ENCODE measurements at places on chromosomes 11 and 22.

DNA sequence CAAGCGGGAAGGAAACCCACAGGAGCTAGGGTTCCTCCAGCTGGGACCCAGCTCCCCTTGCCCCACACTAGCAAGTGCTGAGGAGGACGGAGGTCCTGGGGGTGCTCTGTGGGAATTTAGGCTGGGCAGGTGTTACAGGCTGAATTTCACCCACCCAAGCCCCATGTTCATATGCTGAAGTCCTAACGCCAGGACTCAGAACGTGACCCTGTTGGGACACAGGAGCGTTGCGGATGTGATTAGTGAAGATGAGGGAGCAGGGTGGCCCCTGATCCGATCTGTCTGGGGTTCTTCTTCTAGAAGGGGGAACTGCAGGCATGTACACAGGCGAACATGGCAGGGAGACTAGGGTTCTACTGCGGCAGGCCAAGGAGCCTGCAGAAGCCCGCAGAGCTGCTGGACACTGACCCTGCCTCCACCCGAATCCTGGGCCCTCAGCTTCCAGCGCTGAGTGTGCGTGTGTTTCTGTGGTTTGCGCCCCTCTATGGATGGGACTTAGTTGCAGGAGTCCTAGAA lies 103.4 kb upstream of the FGF3 start:
- no peak for DNase-seq

DNA sequence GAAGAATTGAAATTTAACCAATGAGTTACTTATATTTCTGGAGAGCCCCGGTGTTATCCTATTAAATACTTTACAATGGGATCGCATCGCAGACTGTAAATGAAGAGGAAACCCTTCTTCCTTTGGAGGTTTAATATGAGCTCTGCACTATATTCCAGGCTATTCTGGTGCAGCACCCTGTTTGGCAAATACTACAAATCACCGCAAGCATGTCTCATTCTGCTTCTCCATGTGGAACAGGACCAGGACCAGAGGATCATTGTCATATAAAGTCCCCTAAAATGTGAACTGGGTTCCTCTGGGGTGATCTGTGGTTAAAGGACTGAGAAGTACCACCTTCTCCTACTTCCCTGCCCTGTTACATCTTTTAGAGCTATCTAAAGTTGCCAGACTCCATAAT lies 703.7 kb downstream of the DLG2 start:
- DNase-seq = no peak

GRCh38 chr11:44627165-44627789 lies 61.8 kb downstream of the CD82 start:
- DNase-seq = no peak

- DNase-seq = no peak
Observed at GRCh38 chr11:88507771-88508417, 170.4 kb upstream of the CTSC start.

- DNase-seq = no peak
Observed at GRCh38 chr11:131300439-131300717, 70.0 kb upstream of the NTM start.

DNA sequence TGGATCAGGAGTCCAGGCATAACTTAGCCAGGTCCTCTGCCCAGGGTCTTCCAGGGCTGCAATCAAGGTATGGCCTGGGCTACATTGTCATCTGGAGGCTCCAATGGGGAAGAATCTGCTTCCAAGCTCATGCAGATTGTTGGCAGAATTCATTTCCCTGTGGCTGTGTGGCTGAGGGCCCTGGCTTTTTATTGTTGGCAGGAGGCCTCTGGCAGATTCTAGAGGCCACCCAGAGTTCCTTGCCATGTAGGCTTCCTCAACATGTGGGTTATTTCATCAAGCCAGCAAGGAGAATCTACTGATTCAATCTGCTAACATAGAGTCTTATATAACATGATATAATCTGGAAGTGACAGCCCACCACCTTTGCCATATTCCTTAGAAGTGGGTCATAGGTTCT lies 16.4 kb upstream of the EP300 start:
- DNase-seq = no peak

DNA sequence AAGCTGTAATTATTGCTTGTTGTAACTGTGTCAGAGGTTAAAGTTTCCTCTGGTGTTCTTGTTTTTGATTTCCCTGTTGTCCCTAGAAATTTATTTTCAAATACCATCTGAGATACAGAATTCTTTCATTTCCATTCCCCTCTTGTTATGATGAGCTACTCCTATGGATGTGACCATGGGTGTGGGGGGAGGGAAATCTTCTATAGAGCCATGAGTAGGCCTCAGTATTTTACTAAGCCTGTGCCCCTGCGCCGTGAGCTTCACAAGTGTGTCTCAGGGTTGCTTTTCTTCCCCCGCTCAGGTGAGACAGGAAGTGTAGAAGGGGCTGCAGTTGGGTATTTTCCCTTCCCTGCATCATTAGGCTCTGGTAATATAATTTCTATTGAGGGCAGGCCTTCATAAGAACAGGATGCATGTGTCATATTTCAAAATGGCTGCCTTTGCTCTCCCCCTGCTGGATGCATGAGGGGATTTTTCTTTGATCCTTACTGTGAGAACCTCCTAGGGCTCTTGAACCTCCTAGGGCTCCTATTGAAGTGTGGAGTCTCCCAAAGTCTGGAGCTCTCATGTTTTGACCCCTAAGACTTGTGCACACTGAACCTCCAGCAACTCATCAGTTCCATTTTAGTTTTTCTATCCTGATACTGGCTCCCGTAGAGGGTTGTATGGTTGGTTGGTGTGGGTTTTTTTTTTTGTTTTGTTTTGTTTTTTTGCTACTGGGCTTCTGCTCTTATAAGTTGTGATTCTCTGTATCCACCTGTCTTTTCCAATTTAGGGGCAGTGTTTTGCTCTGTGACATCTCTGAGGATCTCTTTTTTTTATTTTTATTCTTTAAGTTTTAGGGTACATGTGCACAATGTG lies 658.2 kb downstream of the NTM start:
- DNase-seq = no peak

DNA sequence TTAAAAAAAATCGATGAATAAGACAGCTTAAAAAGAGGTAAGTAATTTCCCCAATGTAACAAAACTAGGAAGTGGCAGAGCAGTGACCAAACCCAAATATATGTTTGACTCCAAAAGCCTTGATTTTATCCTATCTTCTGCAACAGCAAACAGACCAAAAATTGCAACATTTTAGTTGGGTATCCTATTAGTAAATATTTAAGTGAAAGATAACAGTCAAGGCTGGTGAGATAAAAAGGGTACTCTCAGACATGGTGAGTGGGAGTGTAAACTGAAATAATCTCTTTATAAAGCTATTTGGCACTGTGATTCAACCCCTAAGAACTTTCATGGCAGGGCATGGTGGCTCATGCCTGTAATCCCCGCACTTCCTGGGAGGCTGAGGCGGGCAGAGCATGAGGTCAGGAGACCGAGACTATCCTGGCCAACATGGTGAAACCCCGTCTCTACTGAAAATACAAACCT lies 1.9 kb upstream of the RDX start:
- DNase-seq = no peak

DNA sequence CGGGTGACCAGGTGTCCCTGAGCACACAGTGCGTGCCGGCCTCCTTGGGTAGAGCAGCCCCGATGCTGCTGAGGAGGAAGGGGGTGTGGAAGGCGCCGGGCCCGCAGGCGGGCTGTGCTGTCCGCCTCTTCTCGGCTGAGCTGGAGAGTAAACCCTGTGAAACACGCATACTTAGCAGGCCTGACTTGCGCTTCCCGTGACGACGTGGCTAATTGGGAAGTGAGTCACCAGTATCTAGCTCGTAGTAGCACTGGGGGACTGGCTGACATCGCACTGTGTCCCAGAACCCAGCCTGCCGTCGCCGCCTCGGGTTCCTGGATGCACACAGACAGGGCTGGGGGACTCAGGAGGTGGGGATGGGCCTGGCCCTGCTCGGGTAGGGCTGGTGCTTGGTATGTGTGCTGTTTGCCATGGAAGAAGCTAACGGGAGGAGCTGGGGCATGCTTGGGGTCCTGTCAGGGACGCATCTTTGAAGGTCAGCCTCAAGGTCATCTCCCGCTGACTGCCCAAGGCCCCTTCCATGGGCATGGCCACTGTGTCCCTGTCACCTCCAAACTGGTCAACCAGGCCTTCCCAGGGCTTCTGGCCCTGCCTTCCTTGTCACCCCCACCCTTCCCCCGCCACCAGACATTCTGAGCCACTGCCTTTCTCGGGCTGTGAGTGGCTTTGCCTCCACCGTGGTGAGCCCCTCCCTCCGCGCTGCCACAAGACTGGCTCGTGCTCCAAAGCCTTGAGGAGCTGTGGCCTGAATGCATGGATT lies 1327.0 kb downstream of the BRD1 start:
- no peak for DNase-seq

DNA sequence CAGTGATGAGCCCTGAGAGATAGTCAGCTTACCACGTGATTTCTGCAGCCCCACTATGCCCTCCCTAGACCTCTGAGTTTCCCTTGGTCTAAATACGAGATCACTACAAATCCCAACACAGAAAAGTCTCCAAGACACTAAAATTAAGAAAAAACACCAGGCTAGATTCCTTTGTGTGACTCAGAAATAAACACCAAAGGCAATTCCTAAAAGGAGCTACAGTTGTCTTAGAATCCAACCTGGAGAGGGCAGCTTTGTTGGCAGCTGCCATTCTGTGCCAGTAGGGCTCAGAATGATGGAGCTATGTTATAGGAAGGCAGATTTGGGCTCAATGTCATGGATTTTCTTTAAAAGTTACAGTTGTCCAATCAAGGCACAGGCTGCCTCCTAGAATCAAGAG lies 37.1 kb upstream of the HMGXB4 start:
- no peak for DNase-seq

DNA sequence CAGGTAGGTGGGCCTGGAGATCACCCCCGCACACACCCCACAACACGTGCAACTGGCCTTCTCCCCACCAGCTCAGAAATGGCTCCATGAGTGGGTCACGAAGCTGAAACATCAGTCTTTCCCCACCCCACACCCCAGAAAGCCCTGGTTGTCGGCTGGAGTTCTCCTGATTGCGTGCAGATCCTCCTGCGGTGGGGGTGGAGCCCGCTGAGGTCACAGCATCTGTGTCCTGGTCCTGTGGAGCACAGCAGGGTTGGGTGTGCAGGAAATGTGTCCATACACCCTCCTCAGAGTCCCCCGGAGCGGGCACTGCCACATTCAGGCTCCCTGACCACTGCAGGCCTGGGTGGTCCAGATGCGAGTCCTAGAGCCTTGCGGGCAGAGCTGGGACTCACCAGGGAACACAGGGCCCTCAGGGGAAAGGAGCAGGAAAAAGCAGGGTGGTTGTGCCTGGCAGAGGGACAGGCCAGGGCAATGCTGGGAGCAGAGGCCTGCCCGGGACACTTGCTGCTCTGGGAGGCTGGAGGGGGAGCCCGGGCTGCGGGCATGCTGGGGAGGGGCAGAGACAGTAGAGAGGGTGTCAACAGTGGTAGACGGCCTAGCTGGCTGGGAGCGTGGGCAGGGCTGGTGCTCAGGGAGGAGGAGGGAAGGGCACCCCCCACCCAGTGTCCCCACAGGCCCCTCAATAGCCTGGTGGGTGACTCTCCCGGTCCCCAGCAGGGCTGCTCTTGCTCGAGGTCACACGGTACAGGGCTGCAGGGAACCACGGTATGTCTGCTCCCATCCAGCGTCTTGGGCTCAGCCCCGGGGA lies 42.4 kb upstream of the PPARA start:
- no peak for DNase-seq

All from SIG-M5 (cell line).